ENCODE measurements at places on chromosomes 2 and 18.
A peak's percentile ranks its signal among the peaks of the same experiment; 100 is the strongest.

DNA sequence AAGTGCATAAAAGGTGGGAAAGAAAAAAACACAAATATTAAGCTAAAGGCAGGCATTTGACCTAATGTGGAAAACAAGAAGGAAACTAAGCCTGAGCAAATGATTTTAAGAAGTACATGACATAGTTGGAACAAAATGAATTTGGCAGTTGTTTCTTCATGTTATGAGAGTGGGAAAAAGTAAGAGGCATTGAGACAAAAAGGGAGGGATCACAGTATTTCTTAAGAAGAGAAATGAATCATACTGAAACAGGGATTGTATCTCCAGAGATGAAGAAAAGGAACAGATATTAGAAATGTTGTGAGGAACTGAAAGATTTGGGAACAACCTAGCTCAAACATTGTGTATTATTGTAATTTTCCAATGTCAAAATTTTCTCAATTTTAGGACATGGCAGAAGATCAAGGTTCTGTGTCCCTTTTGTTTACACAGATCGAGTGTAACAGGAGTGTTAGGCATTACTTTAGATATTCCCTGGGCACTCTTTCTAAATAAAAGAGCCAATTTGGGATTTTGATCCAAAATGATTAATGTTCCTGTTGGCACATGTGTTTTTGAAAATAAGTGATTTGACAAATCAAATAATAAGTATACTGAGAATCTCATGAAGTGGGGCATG, 98.6 kb downstream of the CALCRL start:
- peak; percentile 13 for DNase-seq

GRCh38 chr2:232447638-232448303, 8.2 kb upstream of the ALPI start:
- DNase-seq: no peak

DNA sequence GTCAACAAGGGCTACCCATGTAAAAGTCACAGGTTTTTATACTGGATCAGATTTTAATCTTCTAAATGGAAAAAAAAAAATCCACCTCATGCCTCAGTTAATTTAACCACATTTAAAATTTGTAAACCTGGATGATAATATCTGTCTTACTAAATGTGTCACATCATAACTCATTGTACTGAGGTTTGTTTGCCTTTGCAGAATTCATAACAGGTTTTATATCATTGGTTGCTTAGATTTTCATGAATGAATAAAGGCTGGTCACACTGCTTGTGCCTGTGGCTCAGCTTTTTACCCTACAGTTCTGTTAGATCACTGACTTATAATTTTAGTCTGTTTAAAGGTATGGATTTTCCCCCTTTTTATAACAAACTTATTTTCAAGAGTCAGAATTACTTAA, 48.9 kb downstream of the PSMD14 start:
- no peak for DNase-seq

DNA sequence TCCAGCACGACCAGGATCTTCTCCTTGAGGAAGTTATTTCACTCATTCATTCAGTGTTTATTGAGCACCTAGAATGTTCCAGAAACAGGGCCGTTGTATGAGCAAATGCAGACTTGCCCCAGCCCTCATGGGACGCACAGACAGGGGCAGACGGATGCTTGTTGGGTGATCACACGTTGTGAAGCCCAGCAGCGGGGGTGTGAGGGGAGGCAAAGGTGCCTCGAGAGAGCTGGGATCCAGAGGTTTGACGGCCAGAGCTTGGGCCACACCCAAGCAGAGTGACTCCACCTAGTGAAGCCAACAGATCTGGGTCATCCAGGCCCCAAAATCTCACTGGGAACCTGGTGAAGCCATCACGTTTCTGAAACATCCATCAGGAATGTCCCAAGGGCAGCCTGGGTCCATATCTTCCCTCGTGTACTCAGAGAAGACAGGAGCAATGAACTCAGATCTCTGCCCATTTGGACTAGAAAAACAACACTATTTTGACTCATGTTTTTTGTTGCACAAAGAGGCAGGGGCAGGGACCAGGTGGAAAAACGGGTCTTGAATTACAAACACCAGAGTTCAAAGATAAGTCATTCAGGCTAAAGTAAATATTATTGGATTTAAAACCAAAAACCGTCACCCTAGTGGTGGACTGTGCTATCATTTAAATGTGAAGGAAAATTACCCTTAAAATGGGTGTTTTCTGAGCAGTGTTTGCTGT, 54.9 kb upstream of the RBM44 start:
- DNase-seq: peak; percentile 32

DNA sequence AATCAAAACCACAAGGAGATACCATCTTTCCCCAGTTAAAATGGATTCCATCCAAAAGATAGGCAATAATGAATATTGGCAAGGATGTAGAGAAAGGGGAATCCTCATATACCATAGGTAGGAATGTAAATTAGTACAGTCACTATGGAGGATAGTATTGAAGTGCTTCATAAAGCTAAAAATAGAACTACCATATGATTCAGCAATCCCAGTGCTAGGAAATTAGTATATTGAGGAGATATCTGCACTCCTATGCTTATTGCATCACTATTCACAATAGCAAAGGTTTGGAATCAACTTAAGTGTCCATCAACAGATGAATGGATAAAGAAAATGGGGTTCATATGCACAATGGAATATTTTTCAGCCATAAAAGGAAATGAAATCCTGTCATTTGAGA, 251.2 kb downstream of the ZNF804A start:
- peak; percentile 6 for DNase-seq

- no peak for DNase-seq
Observed at GRCh38 chr2:85850451-85850850, 38.3 kb downstream of the ST3GAL5 start.

All from HCEC 1CT (cell line).